ENCODE measurements at places on chromosomes 3 and 15.

GRCh38 chr3:183158551-183159006, 4.0 kb downstream of the LAMP3 start:
- peak; percentile 71 for DNase-seq

DNA sequence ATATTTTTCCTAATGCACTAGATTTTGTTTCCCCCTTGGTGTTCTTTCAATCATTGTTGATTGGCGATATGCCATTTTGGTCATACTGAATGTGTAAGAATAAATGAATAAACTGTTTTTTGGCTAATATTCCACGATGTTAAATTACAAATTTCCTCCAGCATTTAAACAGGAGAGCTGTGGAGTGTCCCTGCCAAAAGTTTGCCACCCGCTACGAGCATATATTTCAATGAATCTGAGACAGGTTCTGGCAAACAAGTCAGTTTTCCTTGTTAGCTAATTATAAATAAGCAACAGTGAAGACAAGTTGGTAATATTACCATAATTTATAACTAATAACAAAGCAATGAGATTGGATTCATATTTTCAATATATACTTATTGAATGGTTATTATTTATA, 777.6 kb downstream of the ROBO1 start:
- DNase-seq: no peak

DNA sequence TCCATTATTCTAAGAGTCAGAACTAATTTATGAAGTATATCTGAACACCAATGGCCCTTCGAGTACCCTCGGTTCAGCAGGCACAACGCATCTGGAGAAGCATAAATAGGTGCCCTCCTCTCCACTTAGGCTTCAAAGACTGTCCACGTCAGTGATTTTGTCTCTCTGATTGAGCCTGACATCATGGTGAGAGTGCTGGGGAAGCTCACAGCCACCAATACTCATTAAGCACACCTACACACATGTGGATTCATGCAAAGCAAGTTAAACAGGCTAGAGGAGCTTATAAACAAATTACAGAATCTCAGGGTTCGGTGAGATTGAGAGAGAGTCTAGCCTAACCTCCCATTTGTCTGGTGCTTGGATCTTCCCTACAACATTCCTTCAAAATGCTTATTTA, 3.6 kb downstream of the CLDN1 start:
- no peak for DNase-seq

DNA sequence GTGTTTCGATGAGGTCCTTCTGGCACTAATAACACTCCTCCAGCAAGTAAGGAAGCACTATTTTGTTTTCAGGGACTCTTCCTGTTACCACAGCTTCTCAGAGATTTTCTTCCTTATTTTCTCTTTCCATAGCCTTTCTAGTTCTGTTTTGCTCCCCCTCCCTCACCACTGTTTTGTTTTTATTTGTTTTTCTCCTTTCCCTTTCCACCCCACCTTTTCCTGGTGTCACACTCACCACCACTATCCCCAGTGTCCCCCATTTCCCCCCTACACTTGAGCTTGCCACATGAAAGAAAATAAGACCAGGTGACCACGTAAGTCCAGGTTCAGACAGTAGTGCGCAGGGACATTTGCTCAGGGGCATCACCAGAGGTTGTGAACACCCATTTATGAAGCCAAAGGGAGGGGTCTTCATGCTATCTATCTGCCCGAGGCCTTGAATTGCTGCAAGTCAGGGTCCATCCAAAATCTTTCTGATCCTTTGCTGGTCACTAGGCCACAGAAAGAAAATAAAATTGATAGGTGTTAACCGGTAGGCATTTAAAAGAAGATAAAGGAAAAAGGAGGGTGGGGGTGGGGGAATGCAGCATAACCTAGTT, 1.4 kb upstream of the RFTN1 start:
- DNase-seq: no peak

- DNase-seq: no peak
These were observed 1.9 kb upstream of the SLC27A2 start for GRCh38 chr15:50180091-50180490.

GRCh38 chr3:103067963-103068362, 633.1 kb downstream of the ZPLD1 start:
- DNase-seq: no peak

GRCh38 chr3:16168211-16168610, 6.3 kb upstream of the GALNT15 start:
- DNase-seq: no peak

DNA sequence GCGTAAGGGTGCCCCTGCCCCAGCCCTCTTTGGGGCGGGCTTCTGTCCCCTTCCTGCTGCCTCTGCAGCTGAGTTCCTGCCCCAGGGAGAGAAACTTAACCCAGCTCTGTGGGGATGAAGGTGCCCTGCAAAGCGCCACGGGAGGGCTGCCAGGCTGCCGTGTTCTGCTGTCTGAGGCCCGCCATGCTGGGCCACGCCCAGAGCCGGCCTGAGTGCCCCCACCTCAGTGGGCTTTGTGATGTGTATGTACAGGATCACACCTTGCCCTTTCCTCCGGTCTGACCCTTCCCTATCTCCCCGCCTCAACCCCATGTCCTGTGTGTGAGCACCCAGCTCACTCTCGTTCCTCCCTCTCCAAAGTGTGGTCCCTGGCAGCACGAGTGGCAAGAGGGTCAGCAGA, 22.6 kb downstream of the C15orf39 start:
- DNase-seq: no peak

- DNase-seq: no peak
These were observed 26.4 kb downstream of the ASB7 start for GRCh38 chr15:100628746-100629145.

GRCh38 chr15:48370460-48370859, 39.2 kb downstream of the DUT start:
- DNase-seq: no peak

Data from stimulated activated effector memory CD8-positive, alpha-beta T cell treated with anti-CD3 and anti-CD28 coated beads, Interleukin-12 subunit alpha, Interleukin-12 subunit beta, amount 100 ng/mL, for 72 hours (primary cell).